Neural crest cell (in vitro differentiated cells): ENCODE measurements at places on chromosomes 16 and 17. TPM values are rescaled to one million over a fixed set of nuclear protein-coding genes. Genes with fewer than 3 reads are reported as not detected.

Gene DLX3
- total RNA-seq: 0.41 and 1.0 TPM in 2 replicates

GRCh38 chr17:43577664-43578403 is 31.7 kb upstream of the ETV4 start:
- H3K27ac ChIP-seq: peak overlapping the region; percentile 22
- peaks cover 60% of the 10 kb centered on the region for H3K4me1 ChIP-seq
- H3K4me3 ChIP-seq: peak overlapping the region; percentile 15

DNA sequence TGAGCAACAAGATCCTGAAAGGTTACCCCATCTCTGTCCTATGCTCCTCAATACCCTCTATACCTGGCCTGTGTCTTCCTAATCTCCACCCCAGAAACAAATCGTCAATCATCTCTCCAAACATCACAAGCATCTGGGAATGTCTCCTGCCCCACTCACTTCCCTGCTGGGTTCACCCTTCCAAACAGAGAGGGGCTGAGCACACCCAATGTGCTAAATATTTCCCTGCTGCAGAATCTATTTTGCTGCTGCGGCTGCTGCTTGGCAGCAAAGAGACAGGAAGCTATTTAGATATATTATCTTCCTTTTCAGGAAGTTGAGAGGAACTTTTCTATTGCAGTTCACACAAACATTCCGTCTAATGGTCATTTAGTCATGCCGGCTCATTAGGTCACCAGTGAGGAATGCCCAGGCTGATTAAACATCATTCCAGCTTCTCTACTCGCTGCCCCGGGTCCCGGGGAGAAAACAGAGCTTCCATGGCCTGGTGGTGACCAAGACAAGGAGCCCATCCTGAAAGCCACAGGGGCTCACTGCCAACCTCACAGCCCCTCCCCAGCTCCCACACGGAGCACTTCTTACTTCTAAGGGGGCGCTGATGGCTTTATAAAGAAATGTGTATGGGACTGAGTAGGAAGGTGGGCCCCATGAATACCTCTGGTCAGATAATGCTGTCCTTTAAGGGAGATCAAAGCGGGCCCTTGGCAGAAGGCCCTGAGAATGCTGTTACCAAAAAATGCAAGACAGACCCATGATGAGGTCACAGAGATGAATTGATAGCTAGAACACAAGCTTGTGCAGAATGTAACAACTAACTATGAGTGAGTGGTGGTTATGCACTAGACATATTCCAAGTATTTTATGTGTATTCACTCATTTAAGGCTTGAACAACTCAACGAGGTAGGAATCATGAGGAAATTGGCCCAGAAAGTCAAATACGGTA is 218.3 kb downstream of the SOX9 start:
- H3K27me3 ChIP-seq: no peaks in the 10 kb centered on the region
- H3K4me1 ChIP-seq: peaks cover 45% of the 10 kb centered on the region
- no peak for DNase-seq
- peak overlapping the region; percentile 81 for H3K27ac ChIP-seq
- H3K4me3 ChIP-seq: no peak overlapping the region

GRCh38 chr17:58626905-58627304 is 64.9 kb downstream of the TEX14 start:
- no peak overlapping the region for H3K27ac ChIP-seq
- peaks cover 6% of the 10 kb centered on the region for H3K4me1 ChIP-seq
- H3K4me3 ChIP-seq: no peak overlapping the region

Gene ABCC6
- 0.77 and 2.2 TPM in 2 replicates for total RNA-seq

DNA sequence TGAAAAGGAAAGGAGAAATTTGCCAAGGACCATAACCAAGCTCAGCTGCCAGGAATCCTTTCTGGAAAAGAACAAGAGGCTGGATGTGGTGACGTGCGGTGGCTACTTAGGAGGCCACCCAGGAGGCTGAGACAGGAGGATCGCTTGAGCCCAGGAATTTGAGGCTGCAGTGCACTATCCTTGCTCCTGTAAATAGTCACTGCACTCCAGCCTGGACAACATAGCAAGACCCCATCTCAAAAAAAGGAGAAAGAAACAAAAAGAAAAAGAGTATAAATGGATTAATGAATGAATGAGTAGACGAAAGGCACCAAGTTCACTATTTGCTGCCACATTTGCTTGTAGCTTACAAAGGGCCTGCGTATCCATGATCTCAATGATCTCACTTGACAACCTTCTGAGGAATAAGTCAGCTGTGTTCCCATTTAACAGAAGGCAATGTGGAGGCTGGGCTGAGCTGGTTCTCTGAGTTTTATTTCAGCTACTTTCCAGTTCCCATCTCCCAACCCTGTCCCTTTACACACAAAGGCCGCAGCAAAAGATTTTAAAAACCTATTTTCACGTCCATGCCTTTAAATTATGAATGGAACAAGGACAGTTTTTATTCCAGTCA is 29.8 kb downstream of the ARSG start:
- H3K27ac ChIP-seq: no peak overlapping the region
- H3K27me3 ChIP-seq: no peaks in the 10 kb centered on the region
- no peaks in the 10 kb centered on the region for H3K36me3 ChIP-seq
- H3K4me1 ChIP-seq: peaks cover 49% of the 10 kb centered on the region
- DNase-seq: no peak

GRCh38 chr16:71303938-71304337 is 14.7 kb upstream of the CMTR2 start:
- no peaks in the 10 kb centered on the region for H3K4me1 ChIP-seq
- H3K36me3 ChIP-seq: no peaks in the 10 kb centered on the region
- H3K27ac ChIP-seq: no peak overlapping the region
- H3K4me3 ChIP-seq: no peak overlapping the region

Gene HES7
- total RNA-seq: 0.41 and 0.56 TPM in 2 replicates

- no peak overlapping the region for H3K4me3 ChIP-seq
- H3K27ac ChIP-seq: no peak overlapping the region
- no peak for DNase-seq
- H3K27me3 ChIP-seq: peaks cover 44% of the 10 kb centered on the region
- peaks cover 17% of the 10 kb centered on the region for H3K4me1 ChIP-seq
- no peaks in the 10 kb centered on the region for H3K36me3 ChIP-seq
These were observed 11.0 kb upstream of the NXPH3 start for GRCh38 chr17:49564638-49565037.

DNA sequence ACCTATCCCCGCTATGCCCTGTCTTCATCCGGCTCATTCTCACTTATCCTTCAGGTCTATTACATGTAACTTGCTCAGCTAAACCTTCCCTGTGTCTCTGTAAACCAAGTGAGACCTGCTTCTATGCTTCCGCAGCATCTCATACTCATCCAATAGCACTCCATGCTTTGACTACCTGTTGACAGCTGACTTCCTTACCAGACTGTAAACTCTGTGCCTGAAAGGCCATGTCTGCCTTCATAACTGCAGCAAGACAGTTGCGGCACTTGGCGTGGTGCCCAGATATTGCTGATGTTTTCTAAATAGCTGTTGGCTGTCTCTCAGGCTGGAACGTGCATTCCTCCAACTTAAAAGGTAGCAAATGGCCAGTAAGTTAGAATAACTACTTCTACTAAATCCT is 1.8 kb upstream of the OR1E1 start:
- no peak overlapping the region for H3K27ac ChIP-seq
- no peak for DNase-seq
- H3K4me1 ChIP-seq: no peaks in the 10 kb centered on the region
- no peaks in the 10 kb centered on the region for H3K36me3 ChIP-seq

GRCh38 chr16:27441998-27442397 is 40.0 kb downstream of the IL21R start:
- peaks cover 4% of the 10 kb centered on the region for H3K4me1 ChIP-seq
- no peak for DNase-seq
- H3K27me3 ChIP-seq: no peaks in the 10 kb centered on the region
- no peak overlapping the region for H3K27ac ChIP-seq

DNA sequence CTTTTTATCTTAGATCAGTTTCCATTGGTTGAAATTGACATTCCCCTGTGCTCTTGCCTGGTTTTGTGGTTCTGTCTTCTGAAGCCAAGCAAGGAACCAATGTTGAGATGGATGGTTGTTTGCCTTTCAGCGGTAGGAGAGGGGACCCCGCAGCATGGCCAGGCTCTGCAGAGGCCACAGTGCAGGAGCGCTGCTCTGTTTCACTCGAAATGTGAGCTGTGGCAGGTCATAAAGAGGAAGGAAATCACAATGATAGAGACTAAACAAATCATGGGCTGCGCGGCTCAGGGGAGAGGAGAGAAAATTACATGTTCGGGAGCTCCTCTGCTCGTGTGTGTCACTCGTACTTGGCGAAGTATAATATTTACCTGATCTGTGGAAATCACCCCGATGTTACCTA is 148.2 kb downstream of the SNX29 start:
- no peaks in the 10 kb centered on the region for H3K36me3 ChIP-seq
- H3K4me1 ChIP-seq: peaks cover 22% of the 10 kb centered on the region
- no peak for DNase-seq
- H3K27me3 ChIP-seq: peaks cover 23% of the 10 kb centered on the region
- no peak overlapping the region for H3K27ac ChIP-seq

DNA sequence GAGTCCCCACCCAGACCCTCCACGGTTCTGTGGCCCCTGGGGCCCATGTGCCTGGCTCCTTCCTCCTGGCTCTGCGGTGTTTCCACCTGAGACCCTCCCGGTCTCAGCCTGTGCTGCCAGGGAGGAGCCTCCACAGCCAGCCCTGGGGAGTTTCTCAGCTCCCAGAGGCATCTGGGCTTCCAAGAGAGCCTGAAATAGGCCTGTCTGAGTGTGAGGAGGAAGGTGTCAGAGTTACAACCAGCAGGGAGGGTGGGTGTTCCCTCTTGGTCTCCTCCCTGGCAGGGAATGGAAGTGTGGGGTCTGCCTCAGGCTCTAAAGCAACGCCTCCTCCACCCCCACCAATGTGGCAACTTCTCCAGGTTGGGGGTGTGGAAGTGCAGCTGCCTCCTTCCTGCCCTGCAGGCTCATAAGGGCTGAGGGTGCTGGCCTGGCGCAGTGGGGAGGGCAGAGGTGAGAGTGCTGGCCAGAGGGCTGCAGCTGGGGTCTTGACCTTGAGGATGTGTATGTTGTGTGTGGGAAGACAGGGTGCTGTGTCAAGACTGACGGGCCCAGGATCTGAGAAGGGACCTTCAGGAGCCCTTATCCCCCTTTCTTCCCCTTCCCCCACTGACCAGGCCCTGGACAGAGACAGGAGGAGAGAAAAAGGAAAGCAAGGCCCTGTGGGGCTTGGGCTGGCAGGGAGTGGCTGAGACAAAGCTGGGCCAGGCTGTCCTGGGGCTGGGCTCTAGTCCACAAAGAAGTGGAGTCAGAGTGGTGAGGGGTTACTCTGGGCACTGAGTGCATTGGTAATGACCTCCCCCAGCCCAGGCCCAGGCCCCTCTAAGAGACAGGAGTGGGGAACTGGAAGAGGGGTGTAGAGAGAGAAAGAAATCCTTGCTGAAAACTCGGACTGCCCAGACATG is 2.4 kb downstream of the CYGB start:
- no peak for DNase-seq
- peak overlapping the region; percentile 68 for H3K4me3 ChIP-seq
- peaks cover 41% of the 10 kb centered on the region for H3K27me3 ChIP-seq
- peaks cover 49% of the 10 kb centered on the region for H3K4me1 ChIP-seq
- no peaks in the 10 kb centered on the region for H3K36me3 ChIP-seq

Gene CHD9NB
- 0.61 and 0.75 TPM in 2 replicates for total RNA-seq

- H3K27me3 ChIP-seq: no peaks in the 10 kb centered on the region
- H3K4me3 ChIP-seq: no peak overlapping the region
- no peak overlapping the region for H3K27ac ChIP-seq
- H3K36me3 ChIP-seq: no peaks in the 10 kb centered on the region
- DNase-seq: no peak
These were observed 385.9 kb upstream of the ZFHX3 start for GRCh38 chr16:73433731-73434307.

GRCh38 chr17:2694381-2695242 is 17.0 kb downstream of the CLUH start:
- H3K4me1 ChIP-seq: no peaks in the 10 kb centered on the region
- no peak for DNase-seq
- no peaks in the 10 kb centered on the region for H3K27me3 ChIP-seq
- no peak overlapping the region for H3K4me3 ChIP-seq
